ENCODE measurements at places on chromosomes 12 and 14.

- peak; percentile 97 for DNase-seq
Measured at GRCh38 chr12:55728939-55729818, at the start of gene CD63. CD63 (minus strand) TSS chr12:55729009; CDS start chr12:55728341, 668 bp downstream.

DNA sequence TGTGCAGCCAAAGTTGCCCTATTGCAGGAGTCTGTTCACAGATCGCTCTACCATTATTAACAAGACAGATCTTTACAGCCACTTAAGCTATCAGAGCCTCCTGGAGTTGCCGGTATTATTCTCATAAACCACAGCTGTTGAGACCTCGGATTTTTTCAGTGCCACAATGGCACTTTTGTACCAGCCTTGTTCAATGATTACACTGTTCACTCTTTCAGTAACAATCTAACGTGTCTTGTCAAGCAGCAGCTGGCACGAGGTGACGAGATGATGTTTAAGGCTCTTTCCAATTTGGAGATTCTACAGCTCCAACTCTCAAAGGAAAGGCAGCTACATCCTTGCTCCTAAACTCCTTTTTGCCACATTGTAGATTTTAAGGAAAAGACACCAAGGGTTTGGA is 30.7 kb downstream of the LRIG3 start:
- no peak for DNase-seq

DNA sequence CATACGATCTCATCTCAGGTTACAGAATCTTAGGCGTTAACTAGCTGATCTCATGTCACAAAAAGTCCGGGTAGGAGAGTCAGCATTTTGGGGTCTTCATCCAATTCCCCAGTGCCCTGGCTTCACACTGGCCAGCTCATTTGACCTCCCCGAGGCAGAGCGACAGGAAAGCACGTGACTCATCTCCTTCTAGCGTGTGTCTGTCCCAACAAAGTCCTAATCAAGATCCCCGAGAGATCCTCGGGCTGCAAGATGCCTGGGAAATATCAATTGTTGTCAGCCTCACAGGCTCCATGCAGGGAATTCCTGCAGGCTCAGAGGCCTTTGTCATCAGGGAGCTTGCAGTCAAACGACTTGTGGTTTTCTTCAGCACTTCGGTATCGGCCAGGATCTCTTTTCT is 57.5 kb downstream of the ZNF664 start:
- peak; percentile 12 for DNase-seq

DNA sequence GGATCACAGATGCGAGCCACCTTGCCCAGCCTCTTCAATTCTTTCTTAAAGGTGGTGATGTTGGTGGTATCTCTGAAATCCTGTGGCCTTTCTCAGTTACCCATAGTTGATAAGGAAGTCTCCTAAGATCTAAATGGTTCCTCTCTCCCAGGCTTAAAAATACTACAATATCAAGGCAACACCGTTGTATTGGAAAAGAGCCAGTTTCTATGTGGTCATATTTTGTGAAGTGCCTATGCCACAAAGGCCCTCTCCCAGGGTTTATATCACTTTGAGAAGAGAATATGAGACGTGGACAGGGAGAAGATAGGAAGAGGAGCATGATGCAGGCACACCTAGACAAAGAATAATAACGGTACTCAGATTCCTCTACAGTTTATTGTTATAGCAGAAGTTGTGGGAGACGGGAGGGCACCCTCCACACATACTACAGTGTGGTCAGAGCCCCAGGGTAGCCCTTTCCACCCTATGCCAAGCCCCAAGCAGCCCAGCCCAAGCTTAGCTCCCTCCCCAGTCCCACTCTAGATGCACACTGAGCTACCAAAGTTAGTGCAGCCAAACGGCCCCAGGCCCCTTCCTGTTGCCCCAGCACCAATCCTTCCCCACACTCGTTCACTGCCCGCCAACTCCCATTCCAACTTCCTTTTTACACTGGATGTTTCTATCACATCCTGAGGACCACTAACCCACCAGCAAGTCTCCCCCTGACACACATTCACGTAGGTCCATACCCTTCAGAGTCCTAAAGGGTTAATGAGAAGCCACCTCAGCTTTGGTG is 8.3 kb downstream of the NDRG2 start:
- no peak for DNase-seq

DNA sequence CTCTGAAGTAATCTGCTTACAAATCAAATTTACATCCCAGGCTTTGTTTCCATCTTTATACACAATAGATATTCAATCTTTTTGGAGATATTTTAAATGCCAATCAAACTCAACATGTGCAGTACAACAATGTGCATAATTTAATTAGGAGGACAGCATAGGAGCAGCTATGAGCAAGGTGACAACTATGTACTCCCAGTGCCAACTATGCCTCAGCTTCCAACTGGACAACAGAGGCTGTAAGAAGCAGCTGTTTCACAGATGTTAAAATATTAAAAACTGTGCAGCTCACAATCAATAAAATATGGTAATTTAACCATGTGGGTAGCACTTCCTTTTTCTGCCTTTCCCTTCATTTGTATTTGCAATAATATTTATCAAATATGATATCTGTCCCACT is 99.9 kb downstream of the ST8SIA1 start:
- DNase-seq = no peak

- no peak for DNase-seq
Measured at GRCh38 chr14:105413544-105413886, 6.1 kb upstream of the MTA1 start.

DNA sequence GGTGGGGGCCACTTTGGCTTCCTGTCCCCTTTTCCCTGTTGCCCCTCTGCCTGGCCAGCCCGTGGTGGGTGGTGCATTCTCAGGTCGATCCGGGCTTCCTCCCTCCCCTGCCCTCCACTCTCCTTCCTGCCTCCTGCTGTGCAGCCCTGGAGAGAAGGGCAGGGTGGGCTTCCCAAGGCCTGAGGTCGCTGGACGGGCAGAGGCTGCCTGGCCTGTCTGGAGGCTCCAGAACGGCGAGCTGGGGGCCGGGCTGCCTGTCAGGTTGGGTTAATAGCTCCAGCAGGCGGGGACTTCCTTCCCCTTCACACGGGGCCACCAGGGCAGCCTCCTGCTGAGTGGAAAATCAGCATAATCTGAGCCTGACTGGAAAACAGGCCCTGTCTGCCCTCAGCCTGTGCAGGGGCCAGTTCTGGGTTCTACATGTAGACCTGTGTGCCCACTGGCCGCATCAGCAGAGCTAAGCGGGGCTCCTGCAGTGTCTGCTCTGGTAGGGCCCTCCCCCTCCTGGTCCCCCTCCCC is 11.3 kb downstream of the KIF26A start:
- no peak for DNase-seq

- DNase-seq = no peak
Measured at GRCh38 chr12:119674560-119674959, 6.6 kb downstream of the PRKAB1 start.

GRCh38 chr12:52949413-52950331 is 754 bp downstream of the KRT18 start:
- DNase-seq = no peak

DNA sequence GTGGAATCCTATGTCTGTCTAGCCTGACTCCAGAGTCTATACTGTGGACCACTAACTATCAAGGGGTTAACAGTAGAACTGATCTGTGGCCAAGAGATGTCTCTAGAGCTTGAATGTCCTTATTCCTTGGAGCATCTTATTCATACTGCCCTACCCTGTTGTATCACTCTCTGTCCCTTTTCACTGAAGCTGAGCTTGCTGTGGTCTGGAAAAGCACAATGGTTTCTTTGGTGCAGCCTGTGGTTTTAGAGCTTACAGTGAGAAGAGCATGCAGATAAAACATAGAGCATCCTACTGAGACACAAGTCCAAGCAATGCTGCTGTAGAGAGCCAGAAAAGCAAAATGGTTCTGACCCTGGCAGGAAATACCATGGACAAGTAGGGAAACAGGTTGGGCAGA is 367.0 kb upstream of the ATP2B1 start:
- DNase-seq = no peak

DNA sequence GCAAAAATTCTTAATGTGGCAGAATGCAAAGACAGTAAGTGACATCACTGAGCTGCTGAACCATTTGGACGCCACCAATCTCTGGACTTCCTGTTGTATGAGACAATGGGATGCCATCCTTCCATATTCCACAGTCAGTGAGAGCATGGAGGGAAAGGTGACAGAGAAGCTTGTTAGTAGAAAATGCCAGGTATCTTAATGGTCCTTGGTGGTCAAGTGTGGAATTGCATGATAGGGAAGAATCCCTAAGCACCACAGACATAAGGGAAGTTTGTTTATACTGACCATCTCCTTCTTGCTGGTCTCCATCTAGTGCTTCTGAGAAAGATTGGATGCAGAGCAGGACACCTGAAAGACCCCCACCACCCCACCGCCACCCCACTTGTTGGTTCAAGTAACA is 1410.0 kb upstream of the TMEM132C start:
- no peak for DNase-seq

GRCh38 chr12:16070113-16070512 is 159.0 kb downstream of the DERA start:
- DNase-seq = no peak

GRCh38 chr12:43692064-43692463 is 66.5 kb downstream of the PUS7L start:
- no peak for DNase-seq

DNA sequence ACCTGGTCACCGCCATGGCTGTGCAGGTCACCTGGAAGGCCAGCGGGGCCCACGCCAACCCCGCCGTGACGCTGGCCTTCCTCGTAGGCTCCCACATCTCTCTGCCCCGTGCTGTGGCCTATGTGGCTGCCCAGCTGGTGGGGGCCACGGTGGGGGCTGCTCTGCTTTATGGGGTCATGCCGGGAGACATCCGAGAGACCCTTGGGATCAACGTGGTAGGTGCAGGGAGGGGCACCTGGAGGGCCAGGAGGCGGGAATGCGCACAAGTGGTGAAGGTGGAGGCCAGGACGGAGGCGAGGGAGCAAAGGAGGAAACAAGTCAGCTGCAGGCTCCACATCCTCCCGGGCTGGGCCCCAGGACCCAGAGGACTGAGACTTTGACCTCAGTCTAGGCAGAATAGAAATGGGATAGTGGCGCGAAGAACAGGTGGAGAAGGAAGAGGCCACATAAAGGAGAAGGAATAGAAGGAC is 649 bp downstream of the AQP6 start:
- no peak for DNase-seq

DNA sequence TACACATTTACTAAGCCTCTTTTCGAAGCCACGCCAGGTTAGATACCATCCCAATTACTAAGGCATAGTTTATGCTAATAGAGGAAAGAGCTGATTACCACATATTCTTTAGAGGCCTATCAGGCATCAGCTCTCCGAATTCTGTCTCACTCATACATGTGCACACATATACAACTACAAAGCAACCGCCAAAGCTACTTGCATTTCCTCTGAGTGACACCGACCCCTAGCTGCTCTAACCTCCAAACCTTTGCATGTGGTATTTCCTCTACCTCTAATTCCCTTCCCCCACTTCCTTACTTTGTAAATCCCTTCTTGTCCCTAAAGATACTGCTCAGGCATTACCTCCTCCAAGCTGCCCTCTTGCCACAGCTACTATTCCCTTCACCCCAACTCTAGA is 107.2 kb downstream of the DUSP6 start:
- DNase-seq = no peak

DNA sequence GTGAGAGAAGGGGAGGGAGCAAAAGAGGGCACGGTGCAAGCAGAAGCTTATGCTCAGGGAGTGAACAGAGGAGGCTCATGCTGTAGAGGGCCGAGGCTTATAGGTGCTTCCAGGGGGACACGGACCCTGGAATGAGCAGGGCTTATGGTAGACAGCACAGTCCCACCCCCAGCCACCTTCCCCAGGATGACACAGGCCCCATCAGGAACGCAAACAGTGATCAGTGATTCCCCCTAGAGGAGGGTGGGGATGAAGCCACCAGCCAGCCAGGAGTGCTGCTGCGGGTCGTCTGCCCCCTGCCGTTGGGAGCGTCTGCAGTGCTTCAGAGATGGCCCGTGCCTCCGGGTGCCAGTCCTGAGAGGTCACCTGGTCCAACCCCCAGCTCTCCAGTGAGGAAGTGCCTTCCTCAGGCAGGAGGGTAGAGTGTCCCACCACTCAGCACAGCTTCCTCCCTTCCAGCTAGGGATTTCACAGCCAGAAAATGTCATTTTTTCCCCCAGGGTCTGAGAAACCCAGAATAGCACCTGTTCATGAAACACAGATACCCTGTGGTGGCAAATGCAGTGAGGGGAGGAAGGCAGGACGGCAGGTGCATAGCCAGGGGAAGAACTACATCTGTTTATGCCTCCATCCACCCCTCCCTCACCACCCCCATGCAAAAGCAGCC is 60.7 kb downstream of the SLC6A12 start:
- DNase-seq = peak; percentile 83

DNA sequence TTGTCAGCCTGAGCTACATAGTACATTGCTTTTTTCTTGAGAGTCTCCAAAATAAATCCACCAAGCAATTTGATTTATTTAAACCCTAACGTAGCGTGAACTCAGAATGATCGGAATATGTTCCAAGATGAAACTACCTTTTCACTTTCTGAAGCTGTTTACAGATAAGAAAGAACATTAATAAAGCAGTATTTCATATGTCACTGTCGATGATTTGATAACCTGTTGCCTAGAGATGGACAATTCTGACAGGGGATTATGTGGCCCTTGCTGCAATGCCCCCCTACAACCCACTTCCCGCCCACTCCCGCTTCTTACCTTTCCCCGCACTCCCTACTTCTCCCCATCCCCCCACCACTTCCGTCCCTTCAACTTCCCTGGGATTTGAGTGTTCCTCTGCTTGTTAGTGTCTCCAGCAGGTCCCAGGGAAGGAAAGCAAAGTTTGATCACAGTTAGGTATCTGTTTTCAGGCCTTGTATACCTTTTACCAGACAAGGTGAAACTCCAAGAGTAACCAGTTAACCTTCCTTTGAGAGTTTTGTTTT is 229.2 kb upstream of the HMGA2 start:
- no peak for DNase-seq

DNA sequence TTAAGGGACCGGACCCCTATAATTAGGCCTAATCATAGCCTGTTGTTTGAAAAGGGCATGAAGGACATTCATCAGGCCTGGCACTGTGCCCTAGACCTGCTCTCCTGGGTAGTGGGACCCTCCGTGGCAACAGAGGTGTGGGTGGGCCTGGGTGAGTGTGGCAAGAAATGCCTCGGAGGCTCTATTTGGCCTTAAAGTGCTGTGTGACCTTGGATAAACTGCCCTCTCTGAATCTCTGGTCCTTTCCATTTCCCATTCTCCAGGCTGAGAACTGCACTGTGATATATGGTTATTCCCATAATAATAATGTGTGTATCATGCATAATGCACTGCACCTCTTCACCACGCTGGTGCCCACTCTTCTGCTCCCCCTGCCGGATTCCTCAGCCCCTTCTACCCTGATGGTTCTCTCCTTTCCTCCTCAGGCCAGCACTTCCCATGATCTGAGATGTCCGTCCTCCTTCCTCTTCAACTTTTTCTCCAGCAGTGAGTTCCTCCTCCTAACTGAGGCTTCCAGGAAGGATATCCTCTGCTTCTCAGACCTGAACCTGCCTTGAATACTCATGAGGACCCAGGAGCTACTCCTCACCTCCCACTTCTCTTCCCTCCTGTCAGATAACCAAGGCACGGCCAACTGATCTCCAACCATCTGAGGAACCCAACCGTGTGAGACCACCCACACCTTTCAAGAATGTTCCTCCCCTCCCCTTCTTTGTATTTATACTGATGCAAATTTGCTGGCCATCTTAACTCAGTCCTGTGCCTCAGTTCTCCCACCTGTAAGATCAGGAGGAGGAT is 111.0 kb upstream of the PZP start:
- DNase-seq = no peak

- no peak for DNase-seq
Measured at GRCh38 chr12:53594897-53595615, 31.1 kb downstream of the ATF7 start.

Data from testis (tissue), 5 donors.